ENCODE measurements at places on chromosomes 1 and 21.

GRCh38 chr1:168271636-168272035, 9.0 kb upstream of the TBX19 start:
- DNase-seq: no peak

GRCh38 chr1:209607795-209608178, 24.3 kb downstream of the CAMK1G start:
- DNase-seq: no peak

DNA sequence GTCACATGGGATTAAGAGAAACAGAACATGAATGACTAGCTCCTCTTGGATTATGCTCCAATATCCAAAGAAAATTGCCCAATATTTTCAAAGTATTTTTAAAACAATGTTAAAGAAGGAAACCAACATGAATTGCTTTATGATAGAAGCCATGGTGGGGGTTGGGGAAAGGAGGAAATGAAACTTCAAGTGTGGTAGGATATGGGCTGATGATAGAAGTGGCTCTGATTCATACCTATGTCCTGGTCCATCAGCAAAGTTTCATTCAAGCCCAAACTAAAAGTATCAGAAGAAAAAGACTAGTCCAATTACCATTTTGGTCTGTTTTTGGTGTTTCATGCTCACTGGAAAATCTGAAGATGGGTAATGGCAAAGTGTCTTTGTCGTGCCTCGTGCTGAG, 104.2 kb upstream of the PROX1 start:
- DNase-seq: no peak

GRCh38 chr1:209249280-209249670, 334.2 kb upstream of the CAMK1G start:
- no peak for DNase-seq

DNA sequence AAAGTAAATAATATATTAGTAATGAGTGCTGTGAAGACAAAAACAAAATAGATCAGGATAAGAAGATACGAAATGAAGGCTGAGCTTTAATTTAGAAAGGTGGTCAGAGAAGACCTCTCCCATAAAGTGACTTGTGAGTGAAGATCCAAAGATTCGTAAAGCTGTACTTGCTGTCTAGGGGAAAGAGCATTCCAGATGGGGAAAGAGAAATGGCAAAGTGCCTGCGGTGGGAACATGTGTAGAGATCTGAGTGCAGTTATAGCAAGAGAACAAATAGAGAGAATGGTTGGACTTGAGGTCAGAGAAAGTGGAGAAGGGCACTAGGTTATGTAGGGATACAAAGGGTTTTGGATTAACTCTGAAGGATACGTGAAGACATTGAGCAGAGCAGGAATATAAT, 60.6 kb downstream of the NUF2 start:
- DNase-seq: no peak

DNA sequence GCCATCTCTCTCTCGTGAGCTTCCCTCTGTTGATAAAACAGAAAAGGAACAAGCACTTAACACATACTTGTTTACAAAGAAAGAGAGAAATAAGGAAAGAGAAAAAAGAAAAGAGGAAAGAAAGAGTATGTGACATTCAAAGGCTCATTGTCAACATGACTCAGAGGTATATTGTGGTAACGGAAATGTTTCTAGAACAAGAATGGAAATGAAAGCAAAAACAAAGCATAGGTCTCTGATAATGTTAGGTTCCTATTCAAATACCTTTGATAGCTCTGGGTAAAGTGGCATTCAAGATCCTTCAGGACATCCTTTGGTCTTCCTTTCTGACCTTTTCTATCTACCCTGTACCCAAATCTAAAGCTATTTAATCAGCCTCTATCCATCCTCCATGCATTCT, 67.4 kb upstream of the DMRTA2 start:
- no peak for DNase-seq

- no peak for DNase-seq
These were observed 59.2 kb downstream of the TBX15 start for GRCh38 chr1:118928739-118929554.

GRCh38 chr21:46411236-46411635, 47.5 kb upstream of the DIP2A start:
- DNase-seq: no peak

DNA sequence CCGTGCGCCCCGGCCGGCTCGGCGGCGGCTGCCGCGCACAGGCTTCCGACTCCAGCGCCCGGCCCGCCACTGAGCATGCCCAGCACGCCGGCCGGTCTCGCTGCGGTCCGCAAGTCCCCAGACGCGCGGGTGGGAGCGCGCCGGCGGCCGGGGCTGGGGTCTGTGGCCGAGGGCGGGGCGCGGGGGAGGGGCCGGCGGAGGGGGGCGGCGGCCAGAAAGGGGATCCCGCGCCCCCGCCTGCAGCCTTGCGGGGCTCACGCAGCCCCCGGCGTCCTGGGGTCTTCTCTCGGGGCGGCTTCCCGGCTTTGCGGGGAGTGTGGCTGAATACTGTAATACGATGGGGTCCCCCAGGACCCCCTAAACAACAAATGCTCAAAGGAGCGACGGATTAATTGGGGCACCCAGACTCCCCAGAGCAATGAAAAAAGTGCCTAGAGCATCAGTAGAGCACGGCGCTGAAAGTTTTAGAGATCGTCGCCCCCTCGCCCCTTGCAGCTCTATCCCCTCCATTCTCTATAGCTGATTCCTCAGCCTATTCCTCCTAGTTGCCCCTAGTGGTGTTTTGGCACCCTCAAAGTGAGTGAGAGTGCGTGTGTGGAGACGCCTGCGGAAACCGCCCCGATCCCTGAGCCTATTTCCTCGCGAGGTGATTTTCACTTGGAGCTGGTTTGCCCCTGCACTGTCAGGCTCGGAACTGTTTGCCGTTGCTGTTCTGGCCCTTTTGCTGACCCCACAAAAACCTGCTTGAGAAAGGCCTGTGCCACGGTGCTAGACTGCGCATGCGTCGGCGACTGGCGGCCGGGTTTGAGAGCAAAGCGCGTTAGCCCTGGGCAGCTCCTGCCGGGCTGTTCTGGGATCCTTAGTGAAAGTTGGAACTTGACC, at the start of gene VAV3:
Gene VAV3 (minus strand): TSS at position 71 of the 882 bp plus-strand sequence. CDS start 311 bp downstream, outside the sequence.
- peak; percentile 22 for DNase-seq

GRCh38 chr1:2786329-2787162, 14.9 kb downstream of the TTC34 start:
- peak; percentile 64 for DNase-seq

DNA sequence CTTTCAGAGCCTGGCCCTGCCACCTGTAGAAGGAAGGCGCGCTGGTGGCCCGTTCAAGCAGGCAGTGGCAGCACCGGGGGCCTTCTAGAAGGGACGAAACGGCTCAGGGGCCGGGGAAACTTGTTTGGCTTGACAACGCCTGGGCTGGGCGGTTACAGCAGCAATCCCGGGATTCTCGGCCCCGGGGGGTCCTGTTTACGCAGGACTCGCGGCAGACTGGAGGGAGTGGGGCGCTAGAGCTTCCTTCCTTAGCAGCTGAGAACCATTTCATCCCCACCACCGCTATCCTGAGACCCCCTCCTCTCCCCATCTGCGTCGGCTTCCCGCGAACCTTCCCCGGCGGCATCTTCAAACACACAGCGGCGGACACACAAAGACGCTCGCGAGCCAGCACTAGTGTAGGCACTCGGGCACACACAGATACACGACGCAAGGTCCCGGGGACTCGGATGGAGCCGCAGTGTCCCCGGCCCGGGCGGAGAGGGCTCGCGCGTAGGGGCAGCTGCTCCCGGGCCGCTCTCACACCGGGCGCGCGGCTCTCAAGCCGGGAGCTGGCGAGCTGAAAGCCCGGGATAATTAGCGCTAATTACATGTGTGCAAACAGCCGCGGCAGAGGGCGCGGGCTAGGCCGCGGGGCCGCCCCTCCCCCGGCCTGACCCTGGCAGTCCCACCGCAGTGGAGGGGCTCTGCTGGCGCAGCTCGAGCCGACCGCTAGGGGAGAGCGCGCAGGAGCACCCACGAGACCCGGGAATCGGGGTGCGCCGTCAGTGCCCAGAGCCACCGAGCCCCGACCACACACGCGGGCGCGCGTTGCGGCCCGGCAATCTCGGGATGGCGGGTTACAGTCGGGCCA, 271.4 kb downstream of the FOXD2 start:
- DNase-seq: no peak

DNA sequence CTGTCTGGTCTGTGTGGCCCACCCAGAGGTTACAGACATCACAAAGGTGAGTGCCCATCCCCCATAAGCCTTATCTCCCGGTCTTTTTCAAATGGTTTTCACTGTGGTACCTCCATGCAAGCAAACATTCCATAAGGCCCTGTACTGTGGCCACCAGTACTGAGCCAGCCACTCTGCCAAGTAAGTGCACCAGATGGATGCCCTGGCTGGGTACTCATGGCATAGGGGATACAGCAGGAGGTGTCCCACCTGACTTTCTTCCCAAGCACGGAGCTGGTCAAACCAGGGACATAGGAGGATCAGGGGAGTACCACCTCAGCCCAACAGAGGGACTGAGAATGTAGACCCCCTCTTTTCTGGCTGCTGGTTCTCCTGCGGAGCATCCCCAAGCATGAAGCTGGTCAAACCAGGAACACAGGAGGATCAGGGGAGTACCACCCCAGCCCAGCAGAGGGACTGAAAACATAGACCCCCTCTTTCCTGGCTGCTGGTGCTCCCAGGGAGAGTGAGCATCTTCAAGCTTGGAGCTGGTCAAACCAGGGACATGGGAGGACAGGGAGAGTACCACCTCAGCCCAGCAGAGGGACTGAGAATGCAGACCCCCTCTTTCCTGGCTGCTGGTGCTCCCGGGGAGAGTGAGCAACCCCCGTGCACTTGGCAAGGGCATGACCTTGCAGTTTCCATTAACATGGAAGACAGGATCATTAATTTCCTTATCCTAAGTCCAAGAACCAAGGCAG, 81.8 kb upstream of the KLHDC7A start:
- no peak for DNase-seq

DNA sequence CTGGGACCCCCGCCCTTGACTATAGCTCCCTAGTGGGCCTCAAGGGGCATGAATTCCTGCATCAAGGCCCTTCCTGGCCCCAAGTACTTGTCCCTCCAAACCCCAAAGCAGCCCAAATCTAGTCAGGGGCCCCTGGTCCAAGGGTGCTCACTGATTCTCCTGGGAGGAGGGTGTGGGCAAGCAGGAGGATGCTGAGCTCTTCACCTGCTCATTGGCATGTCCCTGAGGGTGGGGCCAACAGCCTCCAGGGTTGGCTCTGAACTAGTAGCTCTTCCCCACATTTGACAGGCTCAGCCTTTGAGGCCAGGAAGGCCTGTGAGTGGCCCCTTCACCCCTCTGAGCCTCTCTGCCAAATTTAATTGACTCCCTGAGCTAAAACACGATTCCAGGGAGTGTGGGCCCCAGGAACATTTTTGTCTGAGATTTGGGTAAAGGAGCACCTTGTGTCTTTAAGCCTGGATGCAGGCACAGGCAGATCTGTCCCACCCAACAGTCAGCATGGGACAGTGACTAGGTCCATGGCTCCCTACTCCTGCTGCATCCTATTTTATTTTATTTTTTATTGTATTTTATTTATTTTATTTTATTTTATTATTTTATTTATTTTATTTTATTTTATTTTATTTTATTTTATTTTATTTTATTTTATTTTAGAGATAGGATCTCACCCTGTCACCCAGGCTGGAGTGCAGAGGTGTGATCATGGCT, 11.0 kb upstream of the WNT9A start:
- DNase-seq: no peak

DNA sequence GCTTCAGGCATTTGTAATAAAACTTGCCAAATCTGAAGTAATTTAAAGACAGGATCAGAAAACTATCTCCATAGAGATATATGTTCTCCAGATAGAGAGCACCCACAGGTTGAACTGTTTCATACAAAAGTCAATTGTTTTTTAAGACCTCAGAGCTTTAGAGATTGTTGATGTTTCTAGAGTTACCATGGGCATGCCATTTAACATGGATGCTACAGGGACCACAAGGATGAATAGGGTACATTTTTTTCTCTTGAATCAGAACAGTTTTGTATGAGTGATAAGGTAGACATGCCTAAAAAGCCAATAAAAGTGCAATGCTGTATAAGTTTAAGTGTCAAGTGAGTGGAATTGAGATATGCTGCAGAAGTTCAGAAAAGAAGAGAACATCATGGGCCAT, 511.0 kb upstream of the CAMK1G start:
- no peak for DNase-seq

DNA sequence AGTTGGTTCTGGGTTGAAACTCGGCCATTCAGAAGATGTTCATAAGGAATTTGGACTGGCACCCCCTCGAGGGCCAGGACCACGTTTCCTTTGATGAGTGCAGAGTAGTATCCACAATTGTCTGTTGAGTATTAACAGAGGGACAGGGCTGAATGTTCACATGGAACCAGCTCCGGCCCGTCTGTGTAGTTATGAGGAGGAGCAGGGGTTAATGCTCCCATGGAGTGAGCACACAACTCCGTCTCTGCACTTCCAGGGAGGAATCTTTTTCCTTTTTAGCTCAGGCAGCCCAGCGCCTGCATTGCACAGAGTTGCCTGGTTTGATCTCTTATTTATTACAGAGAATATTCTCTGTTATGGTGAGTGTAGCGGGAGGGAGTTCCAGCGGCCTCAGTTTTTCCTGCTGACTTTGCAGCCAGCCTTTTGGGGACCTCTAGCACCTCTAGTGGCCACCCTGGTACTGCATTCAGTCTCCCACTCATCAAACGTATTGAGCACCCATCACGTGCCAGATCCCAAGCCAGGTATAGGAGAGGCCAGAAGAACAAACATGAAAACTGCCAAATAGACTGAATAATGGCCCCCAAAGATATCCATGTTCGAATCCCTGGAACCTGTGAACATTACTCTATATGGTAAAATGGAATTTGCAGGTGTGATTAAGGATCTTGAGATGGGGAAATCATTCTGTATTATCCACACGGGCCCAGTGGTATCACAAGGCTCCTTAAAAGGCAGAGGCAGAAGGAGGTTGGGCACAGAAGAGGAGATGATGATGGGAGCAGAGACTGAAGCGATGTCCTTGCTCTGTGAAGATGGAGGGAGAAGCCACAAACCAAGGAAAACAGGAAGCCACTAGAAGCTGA, 167.7 kb upstream of the CSF3R start:
- peak; percentile 31 for DNase-seq

DNA sequence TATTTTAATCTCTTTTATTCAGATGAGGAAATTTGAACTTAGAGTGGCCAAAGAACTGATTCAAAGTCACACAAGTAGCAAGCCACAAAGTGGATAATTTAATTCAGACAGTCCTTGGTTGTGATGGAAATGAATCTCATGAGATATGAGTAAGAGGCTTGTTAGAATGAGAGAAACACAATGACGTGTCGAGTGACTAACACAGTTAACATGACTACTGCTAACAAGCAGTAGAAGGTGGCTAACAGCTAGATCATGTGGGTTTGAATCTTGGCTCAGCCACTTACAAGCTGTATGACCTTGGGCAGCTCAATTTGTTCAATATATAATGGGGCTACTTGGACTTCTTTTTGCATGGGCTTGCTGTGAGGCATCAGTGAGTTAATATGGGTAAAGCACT, 104.5 kb upstream of the LMO4 start:
- no peak for DNase-seq

- peak; percentile 47 for DNase-seq
These were observed 68.3 kb upstream of the SIM2 start for GRCh38 chr21:36630485-36631206.

GRCh38 chr1:54404939-54405897, 976 bp downstream of the SSBP3 start:
- DNase-seq: no peak

- no peak for DNase-seq
These were observed 15.7 kb upstream of the A3GALT2 start for GRCh38 chr1:33336580-33336979.

GRCh38 chr1:43704838-43705237, 2.5 kb upstream of the ST3GAL3 start:
- no peak for DNase-seq

GRCh38 chr1:9917901-9918300, 7.8 kb upstream of the CTNNBIP1 start:
- DNase-seq: no peak
